ENCODE measurements at places on chromosomes 3 and 15.

- no peak for DNase-seq
These were observed 826 bp downstream of the LRRC58 start for GRCh38 chr3:120348065-120348990.

DNA sequence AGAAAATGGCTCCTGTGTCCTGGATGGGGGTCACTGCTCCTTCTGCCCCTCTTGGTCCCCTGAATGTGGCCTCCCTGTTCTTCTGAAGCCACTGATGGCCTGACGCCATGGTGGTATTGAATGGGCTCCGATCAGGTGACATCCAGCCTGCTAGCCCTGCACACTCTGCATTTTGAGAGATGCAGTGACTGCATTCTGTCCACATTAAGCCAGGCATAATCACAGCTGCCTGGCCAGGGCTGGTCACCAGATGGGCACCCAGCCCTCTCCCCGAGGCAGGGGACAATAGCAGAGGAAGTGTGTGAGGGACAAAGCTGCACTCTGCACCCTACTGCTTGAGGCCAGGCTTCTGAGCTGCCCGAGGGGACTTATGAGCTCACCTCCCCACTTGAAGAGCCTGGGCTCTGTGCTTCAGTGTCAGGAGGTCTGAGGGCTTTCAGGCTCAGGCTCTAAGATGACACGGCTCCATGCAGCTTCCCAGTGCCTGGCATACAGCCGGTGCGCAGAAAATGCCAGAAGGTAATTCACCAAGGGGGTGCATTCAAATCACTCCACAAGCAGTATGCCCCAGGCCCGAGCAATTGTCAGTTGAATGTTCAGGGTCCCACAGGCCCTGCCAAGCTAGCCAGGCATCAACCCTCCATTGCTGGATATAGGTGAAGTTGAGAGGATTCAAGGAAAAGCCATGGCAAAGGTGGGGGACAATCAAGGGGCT is 56.8 kb downstream of the WNT7A start:
- DNase-seq, result no peak

- peak; percentile 9 for DNase-seq
These were observed 123.3 kb upstream of the BFSP2 start for GRCh38 chr3:133276594-133276993.

DNA sequence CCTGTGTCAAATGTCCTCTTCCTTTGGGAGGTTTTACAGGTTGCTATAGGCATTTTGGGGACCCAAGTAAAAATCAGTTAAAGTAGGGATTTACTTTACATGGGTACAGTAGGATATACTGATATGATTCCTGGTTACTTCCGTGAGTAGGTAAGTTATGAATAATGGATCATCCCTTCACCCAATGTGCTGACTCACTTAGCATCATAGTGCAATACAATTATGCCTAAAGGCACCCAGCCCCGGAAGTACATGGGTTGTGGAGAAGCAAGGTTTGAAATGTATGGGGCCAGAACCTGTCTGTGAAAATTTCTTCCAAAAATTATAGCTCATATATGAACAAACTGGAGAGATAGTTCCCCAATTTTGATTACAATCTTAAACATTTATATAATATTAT is 64.0 kb downstream of the GLB1 start:
- DNase-seq, result no peak

GRCh38 chr3:35744419-35744818 is 105.1 kb downstream of the ARPP21 start:
- DNase-seq, result no peak

DNA sequence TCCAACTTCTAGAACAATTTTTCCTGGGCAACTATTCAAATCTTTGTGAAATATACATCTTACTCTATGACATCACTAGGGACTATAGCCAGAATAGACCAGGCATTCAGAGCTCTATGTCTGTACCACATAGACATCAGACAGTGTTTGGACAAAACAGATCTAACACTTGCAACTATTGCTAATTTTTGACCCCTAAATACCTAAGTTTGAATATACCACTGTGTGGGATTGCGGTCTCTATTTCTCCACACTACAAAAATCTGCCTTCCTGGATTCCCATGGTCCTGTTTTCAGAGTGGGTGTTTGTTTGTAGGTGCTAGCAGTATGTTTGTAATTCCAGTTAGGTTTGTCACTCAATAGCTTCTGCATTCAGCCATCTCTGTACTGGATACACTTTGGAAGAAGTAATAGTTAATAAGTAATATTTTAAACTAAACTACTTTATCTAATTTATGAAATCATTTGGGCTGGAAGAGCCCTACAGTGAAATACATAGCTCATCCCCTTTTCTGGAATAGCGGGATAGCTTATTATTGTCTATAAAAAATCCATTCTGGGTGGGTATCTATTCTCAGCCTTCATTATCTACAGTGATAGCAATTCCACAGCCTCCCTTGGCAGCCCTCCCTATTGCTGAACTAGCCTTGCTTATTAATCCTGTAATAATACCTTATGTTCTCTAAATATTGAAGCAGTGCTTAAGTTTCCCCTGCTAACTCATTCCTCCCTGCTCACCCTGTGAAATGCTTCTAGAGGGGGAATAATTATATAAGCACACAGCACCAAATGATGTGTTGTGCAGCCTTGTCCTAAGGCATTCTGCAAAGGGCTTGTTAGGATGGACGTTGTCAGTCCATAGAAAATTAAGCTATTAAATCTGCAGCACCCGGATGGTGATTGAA is 49.4 kb downstream of the RBMS3 start:
- DNase-seq, result no peak

DNA sequence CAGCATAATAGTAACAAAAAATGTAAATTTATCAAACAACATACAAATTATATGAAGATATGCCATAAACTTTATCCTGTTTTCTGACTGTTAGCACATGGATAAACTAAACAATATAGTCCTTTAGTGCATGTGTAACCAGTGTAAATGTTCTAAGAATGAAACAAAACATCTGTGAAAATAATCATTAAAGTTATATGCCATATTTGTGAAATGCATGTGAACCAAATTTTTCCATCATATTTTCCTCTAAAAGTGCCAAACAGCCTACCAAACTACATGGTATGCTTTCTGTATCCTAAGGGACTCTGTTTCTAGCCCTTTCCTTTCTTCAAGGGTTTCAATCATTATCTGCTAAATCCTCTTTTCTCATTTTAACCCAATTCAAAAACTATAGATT is 23.9 kb upstream of the RSL24D1 start:
- no peak for DNase-seq

GRCh38 chr3:19471138-19471537 is 322.8 kb downstream of the KCNH8 start:
- DNase-seq, result no peak

- DNase-seq, result no peak
These were observed 637.9 kb downstream of the NLGN1 start for GRCh38 chr3:174035328-174035886.

DNA sequence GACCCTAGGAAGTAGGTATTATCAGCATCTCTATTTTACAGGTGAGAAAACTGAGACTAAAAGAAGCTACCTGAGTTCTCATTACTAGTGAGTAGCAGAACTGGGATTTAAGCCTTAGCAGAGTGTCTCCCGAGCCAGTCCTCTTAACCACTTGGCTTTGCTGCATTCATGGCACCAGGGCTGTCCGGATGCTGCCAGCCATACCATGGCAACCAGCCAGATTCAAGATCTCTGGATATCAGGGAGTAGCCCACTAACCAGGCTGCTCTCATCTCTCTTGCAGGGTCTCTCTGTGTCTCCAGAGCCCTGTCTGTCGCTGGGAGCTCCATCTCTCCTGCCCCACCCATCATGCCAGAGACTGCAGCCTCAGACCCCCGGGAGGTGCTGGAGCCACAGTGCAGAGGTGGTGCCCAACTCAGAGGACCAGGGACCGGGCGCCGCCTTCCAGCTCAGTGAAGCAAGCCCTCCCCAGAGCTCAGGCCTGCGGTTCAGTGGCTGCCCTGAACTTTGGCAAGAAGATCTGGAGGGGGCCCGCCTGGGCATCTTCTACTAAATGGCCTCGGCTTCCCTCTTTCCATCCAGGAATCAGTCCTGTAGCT is 1.7 kb downstream of the MESP2 start:
- no peak for DNase-seq

DNA sequence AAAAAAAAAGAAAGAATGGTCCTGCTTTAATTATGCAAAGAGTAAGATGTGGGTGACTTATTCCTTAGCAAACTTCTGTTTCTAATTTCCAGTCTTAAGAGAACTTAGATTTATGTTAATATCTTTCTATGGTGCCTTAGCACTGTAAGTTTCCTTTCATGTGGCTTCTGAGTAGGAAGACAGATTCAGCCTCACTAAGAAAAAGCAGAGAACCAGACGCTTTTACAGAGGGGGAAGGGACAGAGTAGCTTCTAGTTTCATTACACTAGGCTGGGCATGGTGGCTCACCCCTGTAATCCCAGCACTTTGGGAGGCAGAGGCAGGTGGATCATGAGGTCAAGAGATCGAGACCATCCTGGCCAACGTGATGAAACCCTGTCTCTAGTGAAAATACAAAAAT is 95.0 kb downstream of the DHX30 start:
- DNase-seq, result no peak

DNA sequence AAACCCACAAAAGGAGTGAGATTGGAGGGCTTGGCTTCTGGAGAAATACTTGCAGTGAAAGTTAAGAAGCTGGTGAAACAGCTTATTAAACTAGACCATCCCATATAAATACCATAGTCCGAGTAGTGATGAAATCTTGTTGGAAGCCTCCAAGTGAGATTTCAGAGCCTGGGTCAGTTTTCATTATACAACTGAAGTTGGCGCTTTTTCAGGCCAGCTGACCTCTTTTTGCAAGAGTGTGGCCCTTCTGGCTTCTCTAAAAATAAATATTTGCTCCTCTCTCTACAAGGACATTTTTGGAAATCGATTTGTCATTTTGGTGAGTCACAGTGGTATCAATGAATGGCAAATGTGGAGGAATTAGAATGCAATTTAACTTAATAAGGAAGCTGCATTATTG is 51.2 kb upstream of the THRB start:
- no peak for DNase-seq

DNA sequence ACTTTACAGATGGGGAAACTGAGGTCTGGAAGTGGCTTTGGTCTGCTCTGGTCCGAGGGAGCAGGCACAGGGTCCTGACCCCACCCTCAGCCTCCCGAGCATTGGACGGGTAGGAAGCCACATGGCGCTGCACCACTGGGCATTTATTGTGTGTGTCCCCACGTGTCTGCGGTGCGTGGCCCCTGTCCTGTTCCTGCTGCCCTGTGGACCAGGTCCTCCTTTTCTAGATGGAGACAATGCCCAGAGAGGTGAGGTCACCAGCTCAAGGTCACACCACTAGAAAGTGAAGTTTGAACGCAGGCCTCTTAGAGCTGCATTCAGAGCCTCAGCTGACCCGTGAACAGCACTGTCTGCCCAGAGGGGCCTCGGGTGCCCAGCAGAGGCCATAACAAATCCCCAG is 26.8 kb downstream of the DUSP7 start:
- DNase-seq, result no peak

DNA sequence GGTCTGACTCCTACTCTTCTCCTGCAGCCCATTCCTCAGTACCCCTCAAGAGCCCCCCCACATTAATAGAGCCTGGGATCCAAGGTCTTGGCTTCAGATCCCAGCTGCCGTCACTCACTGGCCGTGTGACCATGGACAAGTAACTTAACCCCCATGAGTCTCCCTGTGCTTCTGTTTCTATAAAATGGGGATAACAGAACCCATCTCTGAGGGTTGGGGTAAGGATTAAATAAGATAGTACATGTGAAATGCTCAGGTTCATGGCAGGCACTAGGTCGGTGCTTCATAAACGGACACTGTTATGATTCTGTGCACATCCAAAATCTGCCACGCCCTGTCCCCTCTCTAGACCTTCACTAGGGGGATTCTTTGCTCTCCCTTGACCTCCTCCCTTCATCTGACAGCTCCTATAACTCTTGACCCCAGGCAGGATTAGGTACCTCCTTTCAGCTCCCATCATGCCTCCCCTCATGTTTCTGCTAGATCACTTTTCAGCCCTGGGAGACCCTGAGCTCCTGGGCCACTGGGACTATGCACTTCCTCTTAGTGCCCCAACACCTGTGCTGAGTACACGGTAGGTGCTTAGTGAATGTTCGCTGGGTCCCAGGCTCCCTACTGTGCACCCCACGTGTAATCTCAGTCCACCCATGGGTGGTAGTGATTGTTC is 1.5 kb downstream of the CAND2 start:
- DNase-seq, result no peak

DNA sequence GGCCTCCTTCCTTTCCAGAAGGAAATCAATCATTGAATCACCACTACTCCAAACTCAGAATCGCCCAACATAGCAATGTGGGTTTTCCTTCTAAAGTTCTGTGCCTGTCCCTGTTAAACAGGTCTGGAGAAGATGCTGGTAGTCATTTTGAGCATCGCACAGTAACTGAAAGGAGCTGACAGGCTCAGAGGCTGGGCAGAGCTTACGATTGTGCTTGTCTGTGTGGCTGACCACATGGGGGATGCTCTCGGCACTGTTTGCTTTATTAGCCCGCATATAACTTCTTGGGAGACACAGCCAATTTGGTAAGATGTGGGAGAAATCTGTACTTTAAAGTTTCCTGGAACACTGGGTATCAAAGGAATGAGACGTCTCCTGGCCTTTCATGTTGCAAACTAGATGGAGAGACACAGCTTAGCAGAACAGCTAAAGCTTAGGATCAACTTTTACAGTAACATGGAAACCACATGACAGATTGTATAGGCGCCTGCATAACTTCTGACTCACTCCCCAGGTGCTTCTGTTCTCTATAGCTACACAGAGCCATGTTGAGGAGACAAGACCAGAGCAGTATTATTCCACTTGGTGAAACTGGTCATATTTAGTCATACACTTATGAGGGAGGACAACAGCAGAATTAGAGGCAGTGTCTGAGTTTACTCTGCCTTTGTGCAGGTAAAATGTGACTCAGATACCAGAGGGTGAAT is 374.1 kb downstream of the RORA start:
- DNase-seq, result no peak

DNA sequence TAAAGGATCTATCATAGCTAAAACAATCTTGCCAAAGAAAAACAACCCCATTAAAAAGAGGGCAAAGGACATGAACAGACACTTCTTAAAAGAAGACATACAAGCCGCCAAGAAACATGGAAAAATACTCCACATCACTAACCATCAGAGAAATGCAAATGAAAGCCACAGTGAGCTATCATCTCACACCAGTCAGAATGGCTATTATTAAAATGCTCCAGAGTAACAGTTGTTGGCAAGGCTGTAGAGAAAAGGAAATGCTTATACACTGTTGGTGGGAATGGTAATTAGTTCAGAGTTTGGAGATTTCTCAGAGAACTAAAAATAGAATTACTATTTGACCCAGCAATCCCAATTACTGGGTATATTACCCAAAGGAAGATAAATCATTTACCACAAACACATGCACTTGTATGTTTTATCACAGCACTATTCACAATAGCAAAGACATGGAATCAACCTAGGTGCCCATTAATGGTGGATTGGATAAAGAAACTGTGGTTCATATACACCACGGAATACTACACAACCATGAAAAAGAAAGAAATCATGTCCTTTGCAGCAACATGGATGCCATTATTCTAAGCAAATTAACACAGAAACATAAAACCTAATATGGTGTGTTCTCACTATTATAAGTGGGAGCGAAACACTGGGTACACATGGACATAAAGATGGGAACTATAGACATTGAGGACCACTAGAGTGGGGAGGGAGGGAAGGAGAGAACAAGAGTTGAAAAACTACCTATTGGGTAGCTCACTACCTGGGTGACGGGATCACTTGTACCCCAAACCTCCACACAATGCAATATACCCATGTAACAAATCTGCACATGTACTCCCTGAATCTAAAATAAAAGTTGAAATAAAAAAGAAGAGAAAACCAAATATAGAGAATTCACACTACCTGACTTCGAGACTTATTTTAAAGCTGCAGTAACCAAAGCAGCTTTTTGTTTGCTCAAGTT is 32.6 kb downstream of the ITGA11 start:
- no peak for DNase-seq

- no peak for DNase-seq
These were observed 93.1 kb downstream of the RAD18 start for GRCh38 chr3:8870134-8870533.

All from anterior cingulate cortex (tissue), 58 donors.